ENCODE measurements at places on chromosomes 3 and 15. TPM values are rescaled to one million over a fixed set of nuclear protein-coding genes. Genes with fewer than 3 reads are reported as not detected.

- no peak for DNase-seq
These were observed 123.2 kb upstream of the CGNL1 start for GRCh38 chr15:57253082-57253481.

- DNase-seq, result no peak
These were observed 137.3 kb upstream of the UBE2E1 start for GRCh38 chr3:23668430-23668904.

GRCh38 chr3:176759815-176760506 lies 437.3 kb downstream of the TBL1XR1 start:
- no peak for DNase-seq

ABHD10 gene
- 46.2 TPM for total RNA-seq

SLC28A2 gene
- not detected for total RNA-seq

- peak; percentile 86 for DNase-seq
These were observed 6.8 kb upstream of the LRIG1 start for GRCh38 chr3:66507423-66508260.

DNA sequence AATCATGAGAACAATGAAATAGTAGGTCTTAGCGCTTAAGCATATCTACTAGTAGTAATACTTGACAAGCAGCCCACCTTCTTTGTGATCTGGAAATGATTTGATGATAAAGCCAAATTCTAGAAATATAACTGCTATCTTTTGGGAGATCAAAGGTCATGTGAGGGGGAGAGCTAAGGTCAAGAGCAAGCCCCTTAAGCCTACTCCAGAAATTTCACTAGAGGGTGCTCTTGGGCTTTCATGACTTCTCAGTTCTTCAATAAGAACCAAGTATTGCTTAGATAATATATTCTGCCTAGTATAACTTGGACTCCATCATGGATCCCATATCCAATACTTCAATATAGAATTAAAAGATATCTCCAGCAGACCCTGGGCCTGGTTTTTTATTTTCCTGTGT lies 319.6 kb downstream of the ZBTB20 start:
- peak; percentile 10 for DNase-seq

ITPKA gene
- 0.39 TPM for total RNA-seq

DNA sequence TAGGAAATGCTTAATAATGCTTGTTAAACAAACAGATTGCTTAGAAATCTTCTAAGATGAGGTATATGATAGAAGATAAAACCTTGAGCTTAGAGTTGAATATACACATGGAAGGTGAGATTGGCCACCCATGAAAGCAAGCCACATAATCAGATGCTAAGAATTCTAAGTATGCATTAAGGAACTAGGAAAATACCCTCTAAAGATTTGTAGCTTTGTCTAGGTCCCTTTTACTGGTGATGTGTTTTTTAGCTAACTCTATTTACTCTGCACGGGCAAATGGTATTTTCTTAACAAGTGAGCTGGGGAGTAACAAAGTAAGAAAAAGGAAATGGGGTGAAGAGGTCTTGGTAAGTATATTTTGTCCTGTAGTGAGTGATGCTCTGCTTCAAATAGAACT lies 310.3 kb downstream of the OXSM start:
- no peak for DNase-seq

KIF7 gene
- total RNA-seq, result 7.0 TPM

DNA sequence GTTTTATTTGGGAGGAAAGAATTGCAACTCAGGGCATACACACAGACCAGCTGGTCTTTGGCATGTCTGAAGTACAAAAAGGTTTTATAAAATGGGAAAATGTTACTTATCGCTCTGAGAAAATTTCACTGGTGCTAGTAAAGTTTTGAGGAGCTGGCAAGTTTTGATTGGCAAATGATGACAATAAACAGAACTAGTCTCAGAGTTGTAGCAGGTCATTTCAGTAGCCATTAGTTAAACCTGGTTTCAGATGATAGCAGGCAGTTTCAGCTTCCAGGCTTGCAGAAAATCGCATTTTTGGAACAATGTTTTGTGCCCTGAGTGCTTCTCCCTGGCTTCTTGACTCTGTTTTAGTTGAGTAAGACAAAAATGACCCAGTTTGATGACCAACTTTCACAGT lies 10.7 kb downstream of the B2M start:
- DNase-seq, result no peak

ZNF35 gene
- total RNA-seq, result 10.8 TPM

Measured in skin of body (tissue), 3 donors.